Activated CD4-positive, CD25-positive, alpha-beta regulatory T cell (primary cell): ENCODE measurements at places on chromosomes 13 and 19.

DNA sequence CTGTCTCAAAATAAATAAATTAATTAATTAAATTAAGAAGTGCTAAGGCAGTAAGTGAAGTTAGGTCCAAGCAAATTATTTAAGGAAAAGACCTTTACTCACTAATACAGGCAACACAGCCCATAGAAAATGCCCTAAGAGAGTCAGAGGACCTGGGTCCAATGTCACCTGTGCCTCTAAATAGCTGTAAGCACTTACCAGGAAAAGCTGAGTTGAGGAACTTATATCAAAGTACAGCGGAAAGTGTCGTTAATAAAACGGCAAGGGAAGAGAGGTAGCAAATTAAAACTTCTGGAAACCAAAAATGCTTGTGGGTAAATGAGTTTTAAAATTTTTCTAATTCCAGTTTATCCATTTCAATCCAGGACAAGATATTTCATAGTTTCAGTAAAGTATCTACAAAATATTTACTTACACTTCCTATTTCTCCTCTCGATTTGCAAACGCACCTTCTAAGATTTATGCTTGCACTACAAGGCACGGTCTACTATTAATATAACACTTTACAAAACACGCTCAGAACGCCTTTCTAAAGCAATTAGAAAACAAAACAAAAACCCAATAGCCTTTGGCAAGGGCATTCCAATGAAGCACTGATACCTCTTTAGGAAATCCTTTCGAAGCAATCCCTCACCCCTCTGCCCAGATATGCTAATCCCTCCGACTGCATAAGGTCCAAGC is 963 bp downstream of the VPS36 start:
- DNase-seq: no peak

- no peak for DNase-seq
Measured at GRCh38 chr13:106090001-106090400, 445.5 kb downstream of the EFNB2 start.

- DNase-seq: no peak
Measured at GRCh38 chr13:30619731-30620130, 2.0 kb downstream of the USPL1 start.

- DNase-seq: no peak
Measured at GRCh38 chr13:28610996-28611395, 47.9 kb upstream of the POMP start.

- DNase-seq: no peak
Measured at GRCh38 chr19:46635920-46636761, at the start of gene GNG8. Gene GNG8 (minus strand): TSS chr19:46636202. CDS start chr19:46634682, 1,520 bp downstream.

- DNase-seq: no peak
Measured at GRCh38 chr13:50128428-50128931, 113.2 kb downstream of the KCNRG start.

GRCh38 chr19:15098460-15098859 is 8.7 kb upstream of the SYDE1 start:
- no peak for DNase-seq

GRCh38 chr19:55476100-55476775 is at the start of gene ZNF628:
Gene ZNF628 (plus strand): TSS chr19:55476617. CDS start chr19:55479911, 3,294 bp downstream.
- peak; percentile 94 for DNase-seq
